Stimulated activated CD8-positive, alpha-beta memory T cell treated with anti-CD3 and anti-CD28 coated beads, Interleukin-2, amount 100 ng/mL, for 1 hour (primary cell): ENCODE measurements at places on chromosomes 7 and 10.

GRCh38 chr10:28632584-28632945, 44.8 kb upstream of the BAMBI start:
- no peak for DNase-seq

DNA sequence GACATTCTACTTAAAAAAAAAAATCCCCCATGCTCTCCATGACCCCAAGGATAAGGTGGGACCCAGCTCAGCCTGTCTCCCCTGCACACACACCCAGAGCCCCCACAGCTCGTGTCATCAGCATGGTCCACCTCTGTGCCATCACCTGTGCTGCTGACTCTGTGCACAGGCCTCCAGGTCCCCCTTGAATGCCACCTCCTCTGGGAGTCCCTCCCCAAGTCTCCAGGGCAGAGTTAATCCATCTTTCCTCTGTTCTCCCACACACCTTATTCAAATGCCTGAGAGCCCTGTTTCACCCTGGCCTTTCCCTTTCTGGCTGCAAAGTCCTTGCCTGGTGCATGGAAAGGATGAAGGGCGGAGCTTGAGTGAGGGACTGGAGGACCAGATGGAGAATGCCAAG, 194.1 kb upstream of the LYZL2 start:
- DNase-seq, result no peak

DNA sequence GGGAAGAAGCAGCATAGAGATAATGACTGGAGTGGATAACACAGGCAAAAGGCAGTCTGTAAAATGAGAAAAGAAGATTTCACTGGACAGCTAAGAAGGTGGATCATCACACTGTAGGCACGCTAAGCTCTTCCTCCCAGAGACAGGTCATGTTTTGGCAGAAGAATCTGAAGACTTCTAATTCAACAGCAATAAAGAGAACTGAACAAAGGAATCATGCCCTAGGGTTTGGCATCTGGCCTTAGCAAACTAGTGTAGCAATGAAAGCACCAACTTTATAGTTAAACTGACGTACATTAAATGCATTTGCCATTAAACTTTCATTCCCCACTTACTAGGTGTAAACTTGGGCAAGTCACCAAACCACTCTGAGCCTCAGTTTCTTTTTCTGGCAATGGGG, 84.4 kb upstream of the SEM1 start:
- no peak for DNase-seq

DNA sequence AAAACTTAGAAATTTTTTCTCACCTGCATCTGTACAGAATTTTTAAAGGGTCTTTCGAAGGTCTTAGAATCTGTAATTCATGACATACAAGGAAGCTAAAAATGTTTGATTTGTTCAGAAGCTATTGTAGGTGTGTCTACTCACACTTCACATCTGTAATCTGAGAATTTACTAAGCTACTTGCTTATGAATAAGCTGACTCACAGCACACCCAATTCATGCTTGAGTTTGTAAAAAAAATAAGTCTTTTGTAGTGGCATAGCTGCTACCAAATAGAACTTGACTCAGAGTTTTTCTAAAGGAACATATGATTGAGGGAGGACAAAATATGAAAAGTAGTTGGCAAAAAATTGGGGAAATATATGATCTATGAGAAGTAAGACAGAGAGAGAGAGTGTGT, 12.7 kb upstream of the AGR2 start:
- DNase-seq, result no peak

DNA sequence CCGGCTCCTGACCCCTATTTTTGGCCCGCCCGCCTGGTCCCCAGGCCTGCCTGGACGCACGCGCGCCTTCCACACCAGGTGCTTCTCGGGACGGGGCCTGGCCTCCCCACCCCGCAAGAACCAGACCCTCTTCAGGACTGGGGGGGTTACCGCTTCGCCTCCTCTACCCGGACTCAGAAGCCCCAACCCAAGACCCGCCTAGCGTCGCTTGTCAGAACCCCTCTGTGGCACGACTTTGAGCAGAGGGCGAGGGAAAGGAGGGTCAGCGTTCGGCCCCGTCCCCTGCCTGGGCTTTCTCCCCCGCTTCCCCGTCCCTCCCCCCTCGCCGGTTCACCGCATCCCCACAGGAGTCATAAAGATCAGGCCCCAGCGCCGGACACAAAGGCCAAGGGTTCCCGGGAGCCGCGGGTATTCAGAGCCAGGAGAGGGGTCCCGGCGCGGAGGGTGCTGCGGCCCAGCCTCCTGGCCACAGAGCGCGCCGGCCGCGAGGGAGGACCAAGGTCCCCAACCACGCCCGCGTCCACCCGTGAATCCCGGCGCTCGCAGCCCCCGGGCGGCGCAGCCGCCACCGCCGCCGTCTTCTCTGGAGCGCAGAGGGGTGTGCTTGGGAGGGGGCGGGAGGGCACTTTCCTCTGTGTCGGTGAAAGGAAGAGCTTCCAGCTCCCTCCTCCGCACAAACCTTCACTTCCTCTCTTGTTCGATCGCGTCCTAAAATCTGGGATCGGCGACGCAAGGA, 351.9 kb downstream of the DNAJB6 start:
- DNase-seq, result no peak

DNA sequence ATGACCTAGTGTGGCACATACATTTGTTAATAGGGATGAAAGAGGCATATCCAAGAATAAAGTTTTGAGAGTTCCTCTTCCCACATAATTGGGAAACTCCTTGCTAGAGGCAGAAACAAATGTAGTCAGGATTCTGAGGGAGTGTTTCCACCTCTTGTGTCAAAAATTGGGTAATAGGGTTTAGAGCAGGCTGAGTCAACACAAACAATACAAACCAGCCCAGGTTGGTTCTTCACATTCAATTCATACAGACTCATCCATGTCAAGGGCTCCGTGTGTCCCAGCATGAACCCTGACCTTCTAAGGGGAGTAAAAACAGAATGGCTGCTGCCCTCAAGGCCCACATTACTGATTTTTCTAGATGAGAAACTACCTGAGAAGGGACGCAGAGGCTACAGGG, 75.3 kb downstream of the GLI3 start:
- DNase-seq, result no peak

- DNase-seq, result no peak
These were observed 43.0 kb downstream of the OAT start for GRCh38 chr10:124375691-124376090.

GRCh38 chr7:34140066-34140465, 234.7 kb downstream of the BMPER start:
- DNase-seq, result no peak

DNA sequence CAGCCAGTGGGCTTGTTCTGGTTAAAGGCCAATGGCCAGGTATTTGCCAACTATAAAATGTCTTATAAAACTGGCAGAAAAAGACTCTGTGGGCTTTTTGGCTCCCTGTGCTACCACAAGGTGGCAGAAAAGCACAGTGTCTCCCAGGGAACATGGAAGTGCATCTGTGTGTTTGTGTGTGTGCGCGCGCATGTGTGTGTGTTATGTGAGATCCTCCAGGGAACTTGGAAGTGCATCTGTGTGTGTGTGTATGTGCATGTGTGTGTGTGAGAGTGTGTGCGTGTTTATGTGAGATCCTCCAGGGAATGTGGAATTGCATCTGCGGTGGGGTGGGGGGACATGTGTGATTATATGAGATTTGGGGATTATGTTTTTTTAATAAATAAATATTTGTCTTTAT, 30.2 kb upstream of the ABI1 start:
- no peak for DNase-seq

DNA sequence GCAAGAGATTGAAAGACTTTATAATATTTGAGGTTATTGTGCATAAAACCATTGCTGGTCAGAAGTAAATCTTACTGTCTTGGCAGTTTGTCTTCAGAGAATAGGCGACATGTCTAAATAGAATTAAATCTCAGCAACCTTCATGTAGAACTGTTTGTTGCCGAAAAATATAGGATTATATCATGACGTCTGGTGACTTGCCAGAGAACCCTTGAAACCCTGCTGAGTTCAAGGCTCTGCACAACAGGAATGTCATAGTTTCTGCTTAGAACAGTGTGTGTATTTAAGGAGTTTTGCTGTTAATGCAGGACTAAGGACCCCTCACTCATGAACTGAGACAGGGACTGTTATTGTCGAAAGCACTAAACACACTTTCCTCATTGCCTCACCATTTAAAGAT, 206.4 kb upstream of the ETV1 start:
- DNase-seq, result no peak

DNA sequence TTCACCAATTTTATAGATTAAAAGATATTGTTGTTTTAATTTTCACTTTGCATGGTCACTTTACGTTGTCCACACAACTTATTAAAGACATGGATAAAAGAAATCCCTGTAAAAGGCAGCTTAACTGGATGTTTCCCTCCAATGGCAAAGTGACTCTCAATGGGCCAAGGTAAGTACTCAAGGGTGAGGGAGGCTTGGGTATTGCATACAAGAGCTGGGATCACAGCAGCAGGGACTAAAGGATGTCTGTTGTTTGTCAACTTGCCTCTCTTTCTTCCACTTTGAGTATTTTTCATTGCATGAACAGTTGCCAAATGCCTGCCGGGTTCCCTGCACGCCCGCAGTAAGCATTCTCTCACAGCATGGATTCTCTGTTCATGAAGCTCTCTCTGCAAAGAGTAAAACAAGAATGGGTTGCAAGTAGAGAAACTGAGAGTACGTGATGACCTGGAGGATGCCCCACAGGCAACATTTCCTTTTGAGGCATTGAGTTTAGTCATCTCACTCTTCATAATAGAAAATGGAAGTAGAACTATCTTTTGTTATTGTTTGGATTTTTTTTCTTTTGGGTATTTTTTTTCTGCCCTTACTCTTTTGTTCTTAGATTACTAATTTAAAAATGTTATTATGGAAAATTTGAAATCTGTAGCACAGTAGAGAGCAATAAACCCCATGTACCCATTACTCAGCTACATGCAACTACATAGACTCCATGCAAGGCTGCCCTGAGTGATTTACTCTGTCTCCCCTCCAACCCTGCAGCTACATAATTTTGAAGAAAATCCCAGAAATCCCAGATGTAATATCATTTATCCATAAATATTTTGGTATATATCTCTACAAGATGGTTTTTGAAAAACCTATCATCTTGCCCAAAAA, 26.3 kb downstream of the GPR141 start:
- DNase-seq, result no peak

DNA sequence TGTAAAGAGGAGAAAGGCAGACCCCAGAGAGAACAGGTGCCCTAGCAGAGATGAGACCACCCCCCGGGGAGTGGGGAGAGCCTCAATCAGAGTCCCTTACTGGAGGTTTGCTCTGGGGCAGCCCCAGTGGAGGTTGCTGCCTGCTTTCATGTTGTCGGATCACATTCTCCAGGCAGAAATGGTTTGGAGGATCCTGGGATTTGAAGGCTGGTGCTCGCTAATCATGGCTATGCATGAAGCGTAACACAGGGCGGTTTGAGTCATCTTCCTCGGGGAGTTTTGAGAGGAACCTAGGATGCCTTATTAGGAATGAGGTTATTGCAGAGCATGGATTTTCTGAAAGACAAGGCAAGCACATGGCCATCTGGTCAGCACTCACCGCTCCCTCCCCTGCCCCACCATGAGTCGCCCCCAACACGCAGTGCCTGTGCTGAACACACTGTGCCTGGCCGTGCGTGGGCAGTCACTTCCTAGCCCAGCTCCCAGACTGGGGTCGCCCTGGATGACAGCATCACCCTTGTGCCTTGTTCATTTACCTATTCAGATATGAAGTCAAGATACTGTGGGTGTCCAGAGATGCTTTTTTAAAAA, 319.9 kb downstream of the DPP6 start:
- no peak for DNase-seq

- no peak for DNase-seq
These were observed 22.0 kb downstream of the NXPH1 start for GRCh38 chr7:8455426-8455825.

- DNase-seq, result no peak
These were observed 53.5 kb upstream of the MET start for GRCh38 chr7:116618338-116619128.

GRCh38 chr10:75136346-75136745, 24.9 kb downstream of the SAMD8 start:
- no peak for DNase-seq

DNA sequence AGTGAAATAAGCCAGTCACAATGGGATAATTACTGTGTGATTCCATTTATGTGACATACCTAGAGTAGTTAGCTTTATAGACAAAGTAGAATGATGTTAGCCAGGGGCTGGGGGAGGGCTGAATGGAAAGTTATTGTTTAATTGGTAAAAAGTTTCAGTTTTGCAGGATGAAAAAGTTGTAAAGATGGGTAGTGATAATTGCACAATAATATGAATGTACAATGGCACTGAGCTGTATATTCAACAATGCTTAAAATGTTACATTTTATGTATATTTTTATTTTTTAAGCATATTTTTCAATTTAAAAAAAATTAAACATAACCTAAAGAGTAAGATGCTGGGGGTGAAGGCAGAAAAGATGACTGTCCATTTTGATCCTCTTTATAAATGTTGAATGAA, 216.1 kb upstream of the KAT6B start:
- no peak for DNase-seq

GRCh38 chr7:51351661-51352060, 35.1 kb upstream of the COBL start:
- no peak for DNase-seq

DNA sequence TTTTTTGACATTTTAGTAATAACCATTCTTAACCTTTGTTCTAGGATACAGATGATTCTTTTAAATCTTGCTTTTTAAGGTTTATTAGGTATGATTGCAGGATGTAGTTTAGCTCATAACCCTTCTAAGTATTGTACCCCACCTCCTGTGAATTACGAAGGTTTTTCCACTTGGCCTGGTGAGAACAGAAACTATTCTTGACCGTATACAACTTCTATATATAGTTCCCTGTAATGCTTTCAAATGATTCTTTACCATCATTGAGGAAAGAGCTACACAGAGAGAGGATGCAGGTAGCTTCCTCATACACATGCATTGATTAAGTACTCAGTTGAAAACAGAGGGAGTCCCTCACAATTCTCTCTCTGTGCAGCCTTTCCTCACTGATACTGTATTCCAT, 86.3 kb downstream of the PALS2 start:
- no peak for DNase-seq

DNA sequence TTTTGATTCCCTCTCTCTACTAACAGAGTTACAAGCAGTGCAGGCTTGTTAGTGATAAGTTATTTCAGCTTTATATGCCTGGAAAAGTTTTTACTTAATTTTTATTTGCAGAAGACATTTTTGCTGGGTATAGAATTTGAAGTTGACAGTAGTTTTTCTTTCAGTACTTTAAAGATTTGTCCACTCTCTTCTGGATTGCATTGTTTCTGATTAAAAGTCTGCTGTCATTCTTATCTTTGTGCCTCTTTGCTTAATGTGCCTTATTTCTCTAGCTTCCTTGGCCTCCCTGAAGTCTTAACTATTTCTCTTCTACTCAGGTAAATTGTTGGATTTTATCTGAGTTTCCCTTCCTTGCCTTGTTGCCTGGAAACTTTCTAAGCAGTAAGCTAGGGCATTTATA, 36.2 kb downstream of the PLCE1 start:
- no peak for DNase-seq

GRCh38 chr7:105249216-105249615, 139.5 kb downstream of the SRPK2 start:
- DNase-seq, result no peak
